ENCODE measurements at places on chromosomes 4 and X.
A peak's percentile ranks its signal among the peaks of the same experiment; 100 is the strongest.

GRCh38 chr4:31043382-31044062 is 323.4 kb downstream of the PCDH7 start:
- no peak for DNase-seq

DNA sequence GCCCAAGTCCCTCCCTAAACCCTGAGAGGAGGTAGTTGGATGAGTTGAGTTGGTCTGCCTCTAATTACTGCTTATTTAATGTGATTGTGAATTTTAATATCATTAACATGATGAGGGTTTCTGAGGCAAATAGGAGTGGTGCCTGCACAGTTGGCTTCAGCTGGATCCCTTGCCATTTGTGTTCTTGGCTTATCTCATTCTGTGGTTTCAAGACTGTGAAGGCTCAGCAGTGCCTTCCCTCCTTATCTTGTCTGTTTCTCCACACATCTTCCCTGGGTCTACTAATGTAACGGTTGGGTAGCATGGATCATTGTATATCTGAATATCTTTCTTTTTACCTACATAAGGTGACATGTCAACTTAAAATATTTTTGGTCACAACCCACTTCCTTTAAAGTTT is 1.6 kb upstream of the SLC10A4 start:
- no peak for DNase-seq

- DNase-seq: no peak
These were observed 34.5 kb upstream of the PPM1K start for GRCh38 chr4:88318751-88319350.

GRCh38 chrX:77949840-77950239 is 19.6 kb downstream of the PGAM4 start:
- DNase-seq: no peak

GRCh38 chr4:111811661-111812060 is 333.6 kb upstream of the FAM241A start:
- no peak for DNase-seq

DNA sequence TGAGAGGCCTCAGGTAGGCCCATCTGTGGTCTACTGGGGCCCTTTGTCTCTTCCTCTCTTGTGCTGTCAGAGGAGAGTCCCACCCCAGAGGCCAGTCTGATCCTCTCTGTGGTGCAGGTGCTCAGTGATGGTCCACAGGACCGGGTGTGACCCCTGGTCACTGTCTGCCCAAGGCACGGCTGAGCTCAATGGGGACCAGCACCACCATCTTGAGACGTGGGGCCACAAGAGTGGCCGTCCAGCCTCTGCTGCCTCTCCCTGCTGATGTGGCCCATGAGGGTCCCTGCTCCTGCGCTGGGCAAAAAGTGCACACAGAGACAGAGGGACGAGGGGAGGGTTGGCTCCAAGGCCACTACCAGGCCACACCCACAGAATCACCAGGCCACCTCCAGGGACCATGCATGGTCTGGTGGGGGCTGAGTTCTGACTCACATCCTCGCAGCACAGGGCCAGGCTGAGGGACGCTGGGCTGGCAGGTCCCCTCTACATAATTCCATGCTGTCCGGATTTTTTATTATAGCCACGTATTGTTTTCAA is 88.3 kb downstream of the FAM53A start:
- no peak for DNase-seq

DNA sequence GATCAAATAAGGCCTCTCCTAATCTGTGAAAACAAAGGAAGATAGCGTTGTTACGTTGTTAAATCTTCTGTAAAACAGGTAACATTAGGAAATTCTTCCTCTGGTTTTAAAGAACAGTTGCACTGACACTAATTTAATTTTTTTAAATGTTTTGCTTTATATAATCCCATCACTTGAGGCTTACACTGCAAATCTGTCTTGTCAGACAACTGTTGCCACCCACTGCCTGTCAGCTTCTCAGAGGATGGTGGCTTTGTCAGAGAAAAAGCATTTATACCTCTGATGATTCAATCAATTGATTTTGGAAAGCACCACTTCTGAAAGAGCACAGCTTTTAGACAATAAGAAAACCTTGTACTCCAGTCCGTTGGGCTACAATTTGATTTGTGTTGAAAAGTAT is 799.1 kb downstream of the FSTL5 start:
- no peak for DNase-seq

GRCh38 chr4:138405934-138406567 is 163.9 kb upstream of the SLC7A11 start:
- no peak for DNase-seq

DNA sequence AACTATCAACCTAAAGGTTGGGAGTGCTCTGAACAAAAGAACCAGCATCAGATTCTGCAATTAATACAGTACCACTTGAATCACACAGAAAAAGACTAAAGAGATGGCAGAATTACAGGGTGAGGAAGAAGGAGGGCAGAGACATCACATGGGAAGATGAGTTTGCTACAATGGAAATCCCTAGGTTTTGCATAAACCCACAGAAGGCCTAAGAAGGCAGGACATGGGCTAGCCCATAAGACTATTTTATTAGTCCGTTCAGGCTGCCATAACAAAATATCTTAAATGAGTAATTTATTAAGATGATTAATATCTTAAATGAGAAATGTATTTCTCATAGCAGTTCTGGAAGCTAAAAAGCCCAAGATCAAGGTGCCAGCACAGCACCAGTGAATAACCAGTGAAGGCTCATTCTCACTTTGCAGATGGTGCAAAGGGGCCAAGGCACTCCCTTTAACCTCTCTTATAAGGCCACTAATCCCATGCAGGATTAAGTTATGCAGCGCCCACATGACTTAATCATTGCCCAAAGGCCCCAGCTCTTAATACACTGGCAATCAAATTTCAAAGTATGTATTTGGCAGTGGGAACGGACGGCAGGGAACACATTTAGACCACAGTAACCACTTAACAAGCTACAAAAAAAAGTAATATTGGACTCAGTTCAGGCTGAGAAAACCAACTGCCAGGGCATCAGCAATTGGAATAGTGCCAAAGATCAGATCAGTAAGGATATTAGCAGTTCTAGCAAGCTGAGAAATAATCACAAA is 47.6 kb upstream of the NEUROG2 start:
- no peak for DNase-seq

- DNase-seq: no peak
These were observed 41.2 kb upstream of the PDHA2 start for GRCh38 chr4:95798727-95799126.

- DNase-seq: no peak
These were observed 25.5 kb downstream of the NELFA start for GRCh38 chr4:1983053-1983845.

DNA sequence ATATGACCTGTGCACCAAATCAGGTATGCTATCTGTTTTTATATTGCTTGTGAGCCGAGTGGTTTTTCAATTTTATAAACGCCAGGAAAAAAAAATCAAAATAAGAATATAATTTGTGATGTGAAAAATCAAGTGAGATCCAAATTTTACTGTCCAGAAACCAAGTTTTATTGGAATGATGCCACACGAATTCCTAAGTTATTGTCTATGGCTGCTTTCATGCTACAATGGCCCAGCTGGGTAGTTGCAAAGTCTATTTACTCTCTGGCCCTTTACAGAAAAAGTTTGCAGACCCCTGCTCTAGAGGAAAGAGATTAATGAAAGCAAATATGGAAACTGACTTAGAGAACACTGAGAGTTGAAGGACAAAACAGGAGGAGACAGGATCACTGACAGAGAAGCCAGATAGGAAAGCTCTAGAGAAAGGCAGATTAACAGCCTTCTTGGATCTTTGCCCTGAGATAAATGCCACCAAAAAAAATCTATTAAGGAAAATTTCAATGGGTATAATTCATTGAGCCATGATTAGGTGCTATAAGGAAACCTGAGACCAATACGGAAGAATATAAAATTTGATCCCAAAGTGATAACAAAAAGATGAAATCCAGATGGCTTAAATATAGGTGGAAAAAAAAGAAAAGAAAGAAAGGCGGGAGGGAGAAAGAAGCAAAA is 29.8 kb downstream of the PRSS12 start:
- DNase-seq: no peak

- no peak for DNase-seq
These were observed 280.1 kb downstream of the RAPGEF2 start for GRCh38 chr4:159382856-159383561.

DNA sequence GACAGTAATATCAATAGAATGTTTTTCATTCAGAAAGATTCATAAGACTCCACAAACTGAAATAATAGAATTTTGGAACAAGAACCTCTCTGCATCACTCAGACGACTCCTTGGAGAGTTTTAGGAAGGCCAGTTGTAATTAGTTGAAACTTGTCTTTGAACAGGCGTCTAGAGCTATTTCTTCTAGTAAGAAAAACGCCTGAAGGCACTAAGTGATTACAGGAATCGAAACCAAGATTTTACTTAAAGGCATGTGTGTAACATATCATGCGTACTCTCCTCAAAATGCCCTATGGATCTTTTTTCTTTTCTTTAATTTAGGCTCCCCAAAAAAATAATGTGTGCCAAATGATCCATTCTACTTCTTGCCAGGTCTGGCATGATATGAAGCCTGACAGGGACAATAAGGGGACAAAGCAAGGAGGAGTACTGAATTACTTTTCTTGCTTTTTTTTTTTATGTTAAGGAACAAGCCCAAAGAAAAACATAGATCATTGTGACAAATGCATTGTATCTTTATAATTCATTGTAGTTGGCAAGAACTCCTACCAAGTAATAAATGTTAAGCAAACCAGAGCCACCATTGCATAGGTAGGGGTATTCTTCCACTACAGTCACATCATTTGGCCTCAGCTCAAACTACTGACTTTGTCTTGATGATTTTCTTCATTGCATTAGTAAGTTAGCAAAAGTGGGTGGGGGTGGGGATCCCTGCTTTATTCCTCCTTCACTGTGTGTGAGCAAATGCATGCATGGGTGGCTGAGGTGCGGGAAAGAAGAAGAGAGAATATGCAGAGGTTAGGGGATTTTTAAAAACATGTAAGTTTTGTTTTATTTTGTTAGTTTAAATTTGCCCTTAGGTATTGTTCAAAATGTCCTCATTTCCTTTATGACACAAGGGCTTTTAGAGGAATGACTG is 79.9 kb upstream of the ATOH1 start:
- no peak for DNase-seq

- peak; percentile 29 for DNase-seq
These were observed 1.6 kb downstream of the SLC49A3 start for GRCh38 chr4:687048-687970.

Data from T-cell (primary cell).